ENCODE measurements at places on chromosomes 4 and X. TPM values are rescaled to one million over a fixed set of nuclear protein-coding genes. Genes with fewer than 3 reads are reported as not detected.

DNA sequence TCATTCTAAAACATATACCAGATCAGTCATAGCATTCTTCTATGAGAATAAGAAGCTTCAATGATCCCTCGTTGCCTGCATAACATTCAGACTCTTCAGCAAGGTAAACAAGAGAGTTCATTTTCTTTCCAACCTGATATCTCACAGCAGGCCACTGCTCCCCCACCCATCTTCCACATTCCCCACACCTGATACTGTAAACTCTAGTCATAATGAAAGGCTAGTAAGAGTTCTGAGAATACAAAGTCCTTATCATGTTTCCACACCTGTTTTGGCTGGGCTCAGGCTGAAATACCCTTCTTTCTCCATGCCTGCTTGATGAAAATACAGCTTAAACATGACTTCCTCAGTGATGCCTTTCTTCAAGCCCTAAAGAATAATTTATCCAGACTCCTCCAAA, 2.3 kb upstream of the AASDH start:
- H3K27me3 ChIP-seq, result no peaks in the 10 kb centered on the region
- DNase-seq, result no peak
- no peak overlapping the region for H3K27ac ChIP-seq
- peaks cover 3% of the 10 kb centered on the region for H3K4me1 ChIP-seq

DNA sequence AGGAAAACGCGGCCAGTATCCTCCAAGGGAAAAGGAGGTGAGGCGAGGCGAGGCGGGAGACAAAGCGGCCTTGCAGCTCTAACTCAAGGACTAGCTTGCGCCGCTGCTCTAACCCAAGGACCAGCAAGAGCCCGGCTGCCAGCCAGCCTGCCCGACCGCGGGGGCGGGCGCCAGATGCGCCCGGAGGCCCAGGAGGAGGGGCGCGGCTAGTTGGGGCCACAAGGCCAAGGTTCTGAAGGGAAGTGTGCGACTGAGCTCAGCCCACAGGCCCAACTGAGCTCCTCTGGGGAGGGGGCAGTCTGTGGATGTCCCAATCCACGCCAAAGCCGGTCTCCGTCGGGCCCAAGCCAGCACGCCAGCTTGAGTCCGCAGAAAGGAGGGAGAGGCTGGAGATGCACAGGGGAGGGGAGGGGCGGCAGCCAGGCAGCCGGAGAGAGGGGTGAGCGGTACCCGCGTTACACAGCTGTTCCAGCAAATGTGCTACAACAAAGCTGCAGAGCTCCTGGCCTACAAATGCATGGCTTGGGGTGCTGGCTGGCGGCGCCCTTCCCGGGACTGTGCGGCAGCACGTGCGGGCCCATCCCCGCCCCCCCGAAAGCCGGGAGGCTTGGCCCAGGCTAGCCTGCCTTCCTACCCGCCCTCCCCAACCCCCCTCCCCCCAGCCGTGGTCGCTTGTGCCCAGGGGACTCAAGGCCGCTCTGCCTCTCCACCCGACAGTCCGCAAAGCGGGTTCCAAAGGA, 637 bp downstream of the AMER1 start:
- peak overlapping the region; percentile 65 for H3K4me3 ChIP-seq
- DNase-seq, result no peak
- no peaks in the 10 kb centered on the region for H3K4me1 ChIP-seq

DNA sequence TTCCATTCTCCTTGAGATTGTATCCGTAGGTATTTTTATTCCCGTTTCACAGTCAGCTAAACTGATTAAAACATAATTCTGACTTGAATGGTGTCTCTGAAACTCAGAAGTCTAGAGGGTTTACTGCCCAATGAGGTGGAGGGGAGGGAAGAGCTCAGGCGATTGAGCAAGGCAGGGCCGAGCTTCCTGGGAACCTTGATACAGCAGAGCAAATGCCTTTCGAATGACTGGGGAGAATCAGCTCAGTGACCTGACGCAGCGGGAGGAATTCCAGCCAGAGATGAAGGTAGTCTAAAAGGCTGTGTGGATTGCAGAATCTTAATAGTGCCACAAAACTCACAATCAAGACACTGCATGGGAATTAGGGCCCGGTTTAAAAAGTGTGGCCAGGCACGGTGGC, 233.6 kb downstream of the EVC2 start:
- no peak overlapping the region for H3K4me3 ChIP-seq
- H3K27ac ChIP-seq, result no peak overlapping the region
- H3K4me1 ChIP-seq, result no peaks in the 10 kb centered on the region

- DNase-seq, result no peak
- no peak overlapping the region for H3K4me3 ChIP-seq
- H3K36me3 ChIP-seq, result no peaks in the 10 kb centered on the region
- no peaks in the 10 kb centered on the region for H3K4me1 ChIP-seq
- H3K27me3 ChIP-seq, result peaks cover 10% of the 10 kb centered on the region
Observed at GRCh38 chrX:19897091-19897490, 9.7 kb upstream of the SH3KBP1 start.

- no peak for DNase-seq
- peaks cover 16% of the 10 kb centered on the region for H3K27me3 ChIP-seq
- H3K36me3 ChIP-seq, result no peaks in the 10 kb centered on the region
Observed at GRCh38 chrX:140389331-140389730, 115.5 kb downstream of the SOX3 start.

The ARMCX4 gene
- 7.7 TPM for total RNA-seq

- H3K27me3 ChIP-seq, result no peaks in the 10 kb centered on the region
- H3K4me3 ChIP-seq, result no peak overlapping the region
- H3K4me1 ChIP-seq, result no peaks in the 10 kb centered on the region
- DNase-seq, result no peak
- H3K36me3 ChIP-seq, result no peaks in the 10 kb centered on the region
Observed at GRCh38 chr4:79991601-79992000, 81.4 kb downstream of the ANTXR2 start.

- no peaks in the 10 kb centered on the region for H3K4me1 ChIP-seq
- no peaks in the 10 kb centered on the region for H3K36me3 ChIP-seq
- no peaks in the 10 kb centered on the region for H3K27me3 ChIP-seq
- H3K4me3 ChIP-seq, result no peak overlapping the region
- no peak for DNase-seq
Observed at GRCh38 chr4:173094739-173095421, 73.7 kb upstream of the GALNT7 start.

DNA sequence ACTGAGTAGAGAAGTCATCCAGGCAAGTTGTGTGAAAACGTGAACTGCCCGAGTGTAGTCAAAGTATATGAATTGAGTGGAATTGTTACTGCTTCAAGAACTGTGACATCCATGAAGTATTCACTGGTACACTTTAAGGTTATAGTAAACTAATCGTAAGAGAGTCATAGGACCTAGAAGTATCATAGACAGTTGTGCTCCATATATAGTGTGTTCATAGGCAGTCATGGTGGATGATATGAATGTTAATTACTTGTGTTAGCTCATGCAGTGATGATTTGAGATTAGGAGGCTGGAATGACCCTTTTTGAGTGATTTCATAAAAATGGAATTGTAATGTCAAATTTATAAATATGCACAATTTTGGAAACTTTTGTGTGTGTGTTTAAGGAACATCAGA, 81.3 kb upstream of the TLR2 start:
- no peak overlapping the region for H3K4me3 ChIP-seq
- no peak overlapping the region for H3K27ac ChIP-seq
- DNase-seq, result no peak
- H3K36me3 ChIP-seq, result no peaks in the 10 kb centered on the region
- H3K27me3 ChIP-seq, result no peaks in the 10 kb centered on the region

DNA sequence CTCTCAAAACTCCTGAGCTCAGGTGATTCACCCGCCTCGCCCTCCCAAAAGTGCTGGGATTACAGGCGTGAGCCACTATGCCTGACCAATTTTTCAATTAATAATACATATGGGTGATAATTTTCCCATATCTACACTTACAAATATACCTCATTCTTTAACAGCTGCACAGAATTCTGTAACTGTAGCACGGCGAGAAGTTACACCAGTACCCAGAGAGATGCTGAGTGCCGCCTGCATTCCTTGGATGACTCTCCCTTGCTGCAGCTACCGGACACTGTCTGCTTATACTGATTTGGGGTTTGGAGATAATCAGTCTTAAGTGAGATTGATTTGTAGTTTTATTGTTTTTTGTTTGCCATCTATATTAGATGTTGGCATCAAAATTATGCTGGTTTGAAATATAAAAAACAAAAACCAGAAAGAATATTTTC, 5.8 kb downstream of the TIFA start:
- H3K4me1 ChIP-seq, result no peaks in the 10 kb centered on the region
- no peaks in the 10 kb centered on the region for H3K27me3 ChIP-seq
- H3K27ac ChIP-seq, result no peak overlapping the region
- no peak for DNase-seq
- H3K4me3 ChIP-seq, result no peak overlapping the region
- no peaks in the 10 kb centered on the region for H3K36me3 ChIP-seq

DNA sequence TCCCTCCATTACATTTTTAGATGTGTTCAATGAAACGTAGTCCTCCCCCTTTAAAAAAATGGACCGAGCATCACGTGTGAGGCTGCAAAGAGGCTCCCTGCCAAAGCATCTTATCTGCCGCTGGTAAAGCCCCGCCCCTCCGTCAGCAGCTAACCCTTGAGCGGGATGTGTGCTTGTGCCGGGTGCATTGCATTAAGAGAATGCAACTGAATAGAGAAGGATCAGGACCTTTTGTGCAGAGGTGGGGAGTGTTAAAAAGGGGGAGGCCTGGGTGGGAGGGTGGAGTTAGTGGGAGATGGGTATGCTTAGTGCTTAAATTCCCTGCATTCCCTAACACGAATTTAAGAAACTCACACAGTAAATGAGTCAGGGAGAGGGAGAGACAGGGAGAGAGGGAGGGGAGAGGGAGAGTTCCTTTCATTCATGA, 66.0 kb downstream of the TBL1X start:
- peaks cover 26% of the 10 kb centered on the region for H3K27me3 ChIP-seq
- H3K36me3 ChIP-seq, result no peaks in the 10 kb centered on the region
- no peak overlapping the region for H3K27ac ChIP-seq
- no peak overlapping the region for H3K4me3 ChIP-seq
- DNase-seq, result no peak

DNA sequence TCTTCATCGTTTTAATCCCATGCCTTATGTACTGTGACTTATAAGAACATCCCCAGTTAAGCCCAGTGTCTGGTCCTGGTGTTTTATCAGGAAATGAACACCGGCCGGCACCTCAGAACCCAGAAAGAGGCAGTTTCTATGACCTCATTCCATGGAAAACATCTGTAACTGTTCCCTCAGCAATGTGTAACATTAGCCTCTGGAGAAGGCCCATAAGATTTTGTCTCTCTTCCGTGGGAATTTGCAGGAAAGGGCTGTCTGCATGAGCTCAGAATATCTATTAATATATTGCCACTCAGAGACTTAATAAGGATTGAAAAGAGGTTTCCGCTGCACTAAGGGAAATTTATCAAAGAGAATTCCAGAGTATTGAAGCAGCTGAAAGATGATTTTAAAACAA, 3.1 kb upstream of the TCEANC start:
- no peak overlapping the region for H3K4me3 ChIP-seq
- no peaks in the 10 kb centered on the region for H3K4me1 ChIP-seq
- H3K27ac ChIP-seq, result no peak overlapping the region
- no peaks in the 10 kb centered on the region for H3K36me3 ChIP-seq

The SPANXA1 gene
- not detected for total RNA-seq

DNA sequence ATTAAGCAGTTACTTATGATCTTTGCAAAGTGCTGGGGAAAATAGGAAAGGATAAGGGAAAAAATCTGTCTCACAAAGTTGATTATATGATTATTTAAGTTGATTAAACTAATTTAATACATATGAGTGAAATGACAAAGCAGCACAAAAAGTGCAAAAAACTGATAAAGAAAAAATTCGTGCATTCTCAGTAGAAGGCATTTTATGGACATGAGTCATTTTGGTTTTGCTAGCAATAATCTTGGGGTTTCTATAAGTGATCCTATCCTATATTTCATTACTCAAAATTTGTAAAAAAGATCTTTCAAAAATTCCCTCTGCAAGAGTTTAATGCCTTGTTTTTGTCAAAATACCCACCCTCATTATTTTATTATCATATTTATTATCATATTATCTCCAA, 224.2 kb upstream of the ANXA10 start:
- H3K27me3 ChIP-seq, result no peaks in the 10 kb centered on the region
- peaks cover 8% of the 10 kb centered on the region for H3K36me3 ChIP-seq
- H3K4me1 ChIP-seq, result no peaks in the 10 kb centered on the region
- no peak overlapping the region for H3K27ac ChIP-seq
- DNase-seq, result no peak

The TRO gene
- total RNA-seq, result 14.8 TPM

The TLR1 gene
- total RNA-seq, result 13.1 TPM

GRCh38 chr4:80187677-80188076, 9.6 kb upstream of the PRDM8 start:
- H3K27me3 ChIP-seq, result no peaks in the 10 kb centered on the region
- no peaks in the 10 kb centered on the region for H3K36me3 ChIP-seq
- DNase-seq, result no peak
- no peak overlapping the region for H3K27ac ChIP-seq
- no peak overlapping the region for H3K4me3 ChIP-seq
- no peaks in the 10 kb centered on the region for H3K4me1 ChIP-seq

DNA sequence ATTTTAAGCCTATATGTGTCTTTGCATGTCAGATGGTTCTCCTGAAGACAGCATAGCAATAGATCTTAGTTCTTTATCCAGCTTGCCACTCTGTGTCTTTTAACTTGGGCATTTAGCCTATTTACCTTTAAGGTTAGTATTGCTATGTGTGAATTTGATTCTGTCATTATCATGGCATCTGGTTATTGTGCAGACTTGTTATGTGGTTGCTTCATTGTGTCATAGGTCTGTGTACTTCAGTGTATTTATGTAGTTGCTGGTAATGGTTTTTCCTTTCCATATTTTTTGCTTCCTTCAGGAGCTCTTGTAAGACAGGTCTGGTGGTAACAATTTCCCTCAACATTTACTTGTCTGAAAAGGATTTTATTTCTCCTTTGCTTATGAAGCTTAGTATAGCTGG, 1443.5 kb downstream of the FAM133A start:
- no peaks in the 10 kb centered on the region for H3K36me3 ChIP-seq
- no peak overlapping the region for H3K4me3 ChIP-seq
- H3K27ac ChIP-seq, result no peak overlapping the region
- no peaks in the 10 kb centered on the region for H3K27me3 ChIP-seq

The CXCL11 gene
- not detected for total RNA-seq

The WWC2 gene
- 40.3 TPM for total RNA-seq

DNA sequence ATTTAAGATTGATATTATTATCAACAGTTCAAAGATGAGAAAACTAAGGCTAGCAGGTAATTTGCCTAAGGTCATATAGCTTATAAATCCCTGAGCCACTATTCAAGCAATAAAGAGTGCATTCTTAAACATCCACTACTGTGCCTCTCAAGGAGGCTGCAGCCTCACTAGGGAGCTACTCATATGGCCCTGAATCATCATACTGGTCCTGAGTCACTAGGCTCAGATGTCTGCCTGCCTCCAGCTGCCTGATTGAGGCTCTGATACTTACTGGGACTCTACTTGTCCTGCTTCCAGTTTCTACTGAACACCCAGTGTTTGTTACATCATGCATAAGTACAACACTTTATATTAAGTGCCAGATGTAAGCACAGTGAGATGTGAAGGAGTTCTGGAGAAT, 110.7 kb downstream of the AASDH start:
- no peaks in the 10 kb centered on the region for H3K27me3 ChIP-seq
- H3K4me3 ChIP-seq, result no peak overlapping the region
- no peaks in the 10 kb centered on the region for H3K4me1 ChIP-seq
- DNase-seq, result no peak
- no peaks in the 10 kb centered on the region for H3K36me3 ChIP-seq
- no peak overlapping the region for H3K27ac ChIP-seq

- no peak overlapping the region for H3K27ac ChIP-seq
- no peak for DNase-seq
- no peaks in the 10 kb centered on the region for H3K36me3 ChIP-seq
- no peaks in the 10 kb centered on the region for H3K4me1 ChIP-seq
Observed at GRCh38 chrX:139936259-139936658, 3.4 kb upstream of the ATP11C start.

The TRIM61 gene
- 0.96 TPM for total RNA-seq

GRCh38 chrX:37846558-37846933, 825 bp downstream of the DYNLT3 start:
- no peaks in the 10 kb centered on the region for H3K36me3 ChIP-seq
- peaks cover 37% of the 10 kb centered on the region for H3K27me3 ChIP-seq
- DNase-seq, result no peak
- peak overlapping the region; percentile 68 for H3K4me3 ChIP-seq
- peak overlapping the region; percentile 95 for H3K27ac ChIP-seq
- no peaks in the 10 kb centered on the region for H3K4me1 ChIP-seq

Measured in breast epithelium (tissue), 4 donors.